ENCODE measurements at places on chromosomes 3 and 15. TPM values are rescaled to one million over a fixed set of nuclear protein-coding genes. Genes with fewer than 3 reads are reported as not detected.

Gene CAV3
- total RNA-seq = not detected

Gene CACNA2D2
- total RNA-seq = not detected

Gene ESYT3
- total RNA-seq = not detected

Gene SIDT1
- 0.32 TPM for total RNA-seq

Gene OR5K2
- not detected for total RNA-seq

Gene GOLGA6L9
- 0.97 TPM for total RNA-seq

Gene POPDC2
- total RNA-seq = 0.65 TPM

Gene HHLA2
- total RNA-seq = not detected

Gene IP6K1
- total RNA-seq = 56.5 TPM

Gene ERICH6
- total RNA-seq = not detected

Gene OSTN
- total RNA-seq = under 0.01 TPM

Gene RARRES1
- total RNA-seq = 1.1 TPM

Gene GNAT1
- not detected for total RNA-seq

Gene C3orf49
- not detected for total RNA-seq

Gene ENTPD3
- not detected for total RNA-seq

Gene ARHGAP11A
- total RNA-seq = 23.1 TPM

Gene PLA1A
- total RNA-seq = 0.65 TPM

Gene TTC21A
- 2.6 TPM for total RNA-seq
